ENCODE measurements at places on chromosomes 4 and X.

- DNase-seq = no peak
Observed at GRCh38 chr4:7323872-7324650, 110.7 kb downstream of the PSAPL1 start.

- no peak for DNase-seq
Observed at GRCh38 chrX:137151403-137151802, 117.6 kb upstream of the GPR101 start.

DNA sequence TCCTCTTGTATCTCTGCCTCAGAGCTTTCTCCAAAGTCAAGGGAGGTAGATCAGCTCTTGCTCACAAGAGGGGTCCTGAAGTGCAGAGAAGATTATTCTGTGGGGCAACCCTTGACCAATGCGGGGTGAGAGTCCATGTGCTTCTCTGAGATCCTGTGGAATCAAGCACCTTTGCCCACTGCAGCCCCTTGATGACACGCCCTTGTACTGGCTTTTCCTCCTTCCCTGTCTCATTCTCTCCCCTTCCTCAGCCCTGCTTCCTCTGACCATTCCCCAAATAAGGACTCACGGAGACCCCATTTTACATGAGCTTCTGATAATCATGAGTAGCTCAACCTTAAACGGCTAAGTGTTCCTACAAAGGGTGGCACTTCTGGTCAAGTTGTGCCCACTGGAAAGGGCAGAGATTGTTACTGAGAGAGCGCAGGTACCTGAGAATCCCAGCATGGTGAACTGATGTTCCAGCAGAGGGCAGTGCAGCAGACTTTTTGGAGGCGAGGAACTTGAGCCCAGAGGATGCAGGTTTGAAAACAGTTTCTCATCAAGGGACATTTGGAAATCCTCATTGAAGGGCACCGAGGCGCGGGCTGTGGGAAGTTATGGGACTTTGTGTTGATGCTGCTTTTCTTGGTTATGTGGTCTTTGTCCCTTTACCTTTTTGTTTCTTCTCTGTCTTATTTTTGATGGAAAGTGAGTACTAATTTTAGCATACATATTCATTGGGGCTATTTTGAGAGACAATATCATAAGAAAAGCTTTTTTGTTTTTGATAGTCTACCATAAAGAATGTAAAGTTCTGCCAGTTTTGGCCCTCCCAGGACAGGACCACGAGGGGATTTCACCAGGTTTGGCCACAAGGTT lies 201.3 kb downstream of the RBM46 start:
- peak; percentile 47 for DNase-seq

- no peak for DNase-seq
Observed at GRCh38 chrX:143648705-143649104, 12.8 kb upstream of the SLITRK4 start.

DNA sequence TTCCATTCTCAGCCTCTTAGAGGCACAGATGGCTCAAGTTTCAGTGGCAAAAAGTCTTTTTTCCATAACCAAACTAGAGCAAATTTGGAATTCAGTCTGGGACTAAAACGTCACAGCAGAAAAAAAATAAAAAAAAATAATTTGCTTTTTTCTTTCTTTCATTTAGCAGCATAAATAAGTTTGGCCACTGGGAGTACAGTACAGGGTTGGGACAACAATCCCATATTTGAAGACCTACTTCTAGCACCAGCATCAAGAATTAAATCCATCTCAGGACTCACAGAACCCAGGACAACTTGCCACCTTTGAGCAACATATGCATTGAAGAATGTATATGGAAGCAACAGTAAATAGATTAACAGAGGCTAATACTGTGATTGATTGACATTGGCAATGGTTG lies 214.0 kb downstream of the FBXW7 start:
- DNase-seq = no peak

DNA sequence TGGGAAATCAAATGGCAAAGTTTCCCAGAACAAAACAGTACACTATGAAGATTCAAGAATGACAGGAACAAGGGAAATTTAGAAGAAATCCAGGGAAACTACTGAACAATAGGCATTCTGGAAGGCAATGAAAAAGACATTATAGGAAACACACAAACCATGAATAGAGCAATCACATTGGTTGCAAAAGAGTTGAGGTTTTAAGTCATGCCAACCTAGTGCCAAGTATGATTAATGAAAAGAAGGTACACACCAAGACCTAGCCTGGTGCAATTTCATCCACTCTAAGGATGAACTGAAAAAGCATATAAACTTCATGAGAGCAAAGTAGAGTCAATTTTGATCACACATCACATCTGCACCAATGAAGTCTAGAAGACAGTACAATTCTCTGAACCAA lies 326.9 kb downstream of the PDHA2 start:
- peak; percentile 70 for DNase-seq

DNA sequence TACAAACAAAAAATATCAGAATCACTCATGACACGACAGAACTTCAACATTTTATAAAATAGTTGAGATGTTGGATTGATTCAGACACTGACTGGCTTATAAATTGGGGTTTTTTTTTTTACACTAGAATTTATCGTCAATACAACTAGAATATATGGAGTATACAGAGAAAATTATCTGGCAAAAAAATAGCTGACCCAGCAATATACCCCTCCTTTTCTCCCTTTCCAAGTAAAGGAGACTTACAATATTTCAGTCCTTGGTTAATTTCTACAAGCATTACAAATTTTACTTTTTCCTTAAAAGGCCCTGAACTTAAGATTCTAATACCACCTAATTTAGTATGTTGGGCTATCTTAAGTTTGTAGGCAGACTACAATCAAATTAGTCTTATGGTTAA lies 76.3 kb downstream of the LCORL start:
- no peak for DNase-seq

DNA sequence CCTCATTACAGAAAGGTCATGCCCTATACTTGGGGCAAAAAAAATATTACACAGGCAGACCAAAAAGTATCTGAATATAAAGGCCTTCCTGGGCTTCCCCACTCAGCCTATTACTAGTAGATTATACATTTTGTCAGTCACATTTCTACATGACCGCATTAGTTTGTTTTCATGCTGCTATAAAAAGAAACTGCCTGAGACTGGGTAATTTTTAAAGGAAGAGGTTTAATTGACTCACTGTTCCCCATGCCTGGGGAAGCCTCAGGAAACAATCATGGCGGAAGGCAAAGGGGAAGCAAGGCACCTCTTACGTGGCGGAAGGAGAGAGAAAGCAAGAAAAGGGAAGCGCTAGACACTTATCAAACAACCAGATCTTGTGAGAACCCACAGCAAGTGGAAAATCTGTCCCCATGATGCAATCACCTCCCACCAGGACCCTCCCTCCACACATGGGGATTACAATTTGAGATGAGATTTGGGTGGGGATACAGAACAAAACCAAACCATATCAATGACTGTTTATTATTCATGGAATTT lies 1312.0 kb downstream of the PCDH7 start:
- no peak for DNase-seq

GRCh38 chr4:15144249-15144966 lies 142.1 kb downstream of the CPEB2 start:
- no peak for DNase-seq

GRCh38 chr4:95889662-95890061 lies 49.8 kb downstream of the PDHA2 start:
- peak; percentile 60 for DNase-seq

GRCh38 chrX:131845201-131845600 lies 177.9 kb upstream of the STK26 start:
- DNase-seq = peak; percentile 66

GRCh38 chr4:121339307-121339706 lies 41.5 kb downstream of the QRFPR start:
- DNase-seq = peak; percentile 21

DNA sequence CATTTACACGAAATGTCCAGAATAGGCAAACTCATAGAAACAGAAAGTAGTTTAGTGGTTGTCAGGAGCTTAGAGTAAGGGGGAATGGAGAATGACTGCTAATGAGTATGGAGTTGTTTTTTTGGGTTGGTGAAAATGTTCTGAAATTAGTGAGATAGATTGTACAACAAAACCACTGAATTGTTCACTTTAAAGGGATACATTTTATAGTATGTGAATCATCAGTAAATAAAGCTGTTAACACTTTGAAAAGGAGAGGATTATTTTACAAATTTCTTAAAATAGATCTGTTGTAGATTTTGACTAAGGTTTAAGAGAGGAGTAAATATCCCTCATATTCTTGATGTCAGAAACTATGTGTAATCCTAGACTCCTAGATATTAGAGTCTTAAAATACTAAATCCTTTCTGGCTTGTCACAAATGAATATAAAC lies 82.7 kb downstream of the RAPGEF2 start:
- no peak for DNase-seq

DNA sequence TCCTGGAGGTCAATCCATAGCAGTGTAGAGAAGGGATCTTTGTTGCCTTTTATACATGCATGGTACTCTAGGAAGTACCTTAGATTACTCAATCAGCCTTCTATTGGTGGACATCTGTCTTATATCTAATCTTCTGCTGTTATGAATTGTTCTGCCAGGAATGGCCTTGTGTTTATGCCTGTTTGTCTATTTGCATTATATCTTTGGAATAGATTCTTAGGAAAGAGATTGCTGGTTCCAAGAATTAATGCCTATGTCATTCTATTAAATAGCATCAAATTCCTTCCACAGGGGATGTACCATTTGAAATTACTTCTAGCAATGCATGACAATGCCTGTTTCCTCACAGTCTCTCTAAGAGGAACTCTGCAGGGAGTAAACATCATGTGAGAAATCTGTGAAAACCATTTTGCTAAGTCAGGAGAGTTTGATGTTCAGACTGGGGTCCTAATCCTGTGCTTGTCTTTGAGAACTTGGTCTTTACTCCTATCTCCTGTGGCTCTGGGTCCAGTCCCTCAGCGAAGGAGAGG lies 42.5 kb downstream of the BEX3 start:
- DNase-seq = peak; percentile 73

- no peak for DNase-seq
Observed at GRCh38 chrX:125680366-125680765, 360.7 kb downstream of the TEX13C start.

DNA sequence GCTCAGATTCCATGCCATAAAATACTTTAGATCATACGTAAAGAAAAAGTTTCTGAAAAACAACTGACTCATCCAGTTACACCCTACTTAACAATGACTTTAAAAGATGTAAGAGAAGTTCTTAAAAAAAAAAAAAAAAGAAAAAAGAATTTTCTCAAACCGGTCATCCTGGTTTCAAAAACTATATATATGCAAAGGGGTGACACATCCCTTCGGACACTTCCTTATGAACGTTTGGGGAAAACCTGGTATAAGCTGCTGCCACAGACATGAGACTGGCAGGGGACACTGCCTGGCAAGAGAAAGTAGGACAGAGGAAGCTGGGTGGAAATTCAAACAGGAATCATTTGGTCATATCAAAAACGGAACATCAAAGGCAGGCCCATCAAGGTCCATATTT lies 81.2 kb upstream of the PRSS48 start:
- peak; percentile 67 for DNase-seq

GRCh38 chr4:84582302-84582987 lies 482 bp upstream of the CDS1 start:
- DNase-seq = peak; percentile 59

DNA sequence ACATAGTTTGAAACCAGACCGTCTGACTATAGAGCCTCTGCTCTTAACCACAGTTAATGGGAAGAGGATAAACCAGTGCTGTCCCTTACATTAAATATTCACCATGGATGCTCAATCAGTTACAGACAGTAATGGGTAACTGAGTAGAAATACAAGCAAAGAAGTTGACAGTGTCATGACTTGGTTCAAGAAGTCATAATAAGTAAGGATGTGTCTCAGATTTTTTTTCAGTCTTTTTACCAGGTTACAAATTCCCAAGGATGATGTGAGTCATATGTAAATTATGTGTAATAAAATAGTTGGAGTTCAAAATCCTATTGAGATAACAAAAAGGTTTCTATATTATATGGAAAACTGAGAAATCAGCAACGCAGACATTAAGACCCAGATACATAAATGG lies 31.1 kb downstream of the ZCCHC4 start:
- peak; percentile 15 for DNase-seq

GRCh38 chr4:99759346-99759984 lies 57.2 kb upstream of the DAPP1 start:
- no peak for DNase-seq

DNA sequence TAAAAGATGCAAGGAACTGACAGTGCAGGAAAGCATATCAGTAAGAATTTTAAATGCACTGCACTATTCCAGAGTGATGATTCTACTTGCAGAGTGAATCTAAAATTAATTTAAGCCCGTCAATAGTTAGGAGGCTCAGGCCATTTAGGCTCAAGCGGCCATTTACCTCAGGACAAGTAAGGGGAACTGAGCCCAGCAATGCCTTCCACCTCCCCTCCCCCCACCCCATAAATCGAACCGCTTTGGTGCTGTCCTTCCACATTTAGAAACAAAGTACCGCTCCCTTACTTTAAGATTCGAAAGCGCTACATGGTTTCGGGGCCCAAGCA lies 665 bp downstream of the RBM41 start:
- DNase-seq = no peak

GRCh38 chrX:48891402-48892288 lies 5.9 kb downstream of the TIMM17B start:
- DNase-seq = peak; percentile 85

GRCh38 chr4:2084316-2084715 lies 25.2 kb downstream of the NAT8L start:
- no peak for DNase-seq

DNA sequence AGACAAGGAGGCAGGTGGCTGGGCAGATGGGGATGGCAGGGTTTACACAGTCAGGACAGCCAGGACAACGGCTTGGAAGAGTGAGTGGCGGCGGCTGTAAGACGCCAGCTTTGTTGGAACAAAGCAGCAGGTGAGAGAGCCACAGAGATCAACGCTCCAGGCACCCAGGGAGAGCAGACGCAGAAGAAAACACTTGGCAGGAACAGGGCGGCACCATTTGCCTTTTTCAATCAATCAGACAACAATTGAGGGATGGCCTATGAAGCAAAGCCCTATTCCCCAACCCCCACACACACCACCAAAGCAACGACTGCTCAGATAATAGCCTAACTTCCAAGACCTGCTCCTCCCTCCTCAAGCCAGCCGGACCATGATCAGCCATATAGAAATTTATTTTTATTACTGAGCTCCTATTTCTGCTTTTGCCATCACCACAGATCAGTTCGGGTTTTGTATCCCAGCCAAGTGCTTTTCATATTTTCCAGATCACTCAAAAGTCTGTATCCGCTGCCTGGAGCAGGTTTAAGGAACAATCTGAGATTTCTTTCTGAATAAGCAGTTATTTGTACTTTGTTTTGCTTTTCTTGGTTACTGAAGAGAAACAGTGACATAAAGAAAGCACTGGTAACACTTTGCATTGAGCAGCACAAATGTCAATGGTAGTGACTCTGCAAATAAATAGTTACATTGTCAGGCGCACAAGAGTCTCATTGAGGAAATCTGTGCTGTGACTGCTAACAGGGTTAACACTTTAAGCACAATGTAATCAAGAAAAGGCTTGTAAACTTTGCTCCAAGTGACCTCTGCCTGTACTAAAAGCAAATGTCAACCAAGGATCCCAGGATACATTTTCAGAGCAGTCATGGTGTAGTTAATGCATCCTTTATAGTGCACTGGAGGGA lies 81.8 kb upstream of the RBPJ start:
- peak; percentile 26 for DNase-seq

- peak; percentile 10 for DNase-seq
Observed at GRCh38 chrX:138775517-138775916, 64.0 kb upstream of the FGF13 start.

All from amniotic epithelial cell (primary cell).